CD8-positive, alpha-beta memory T cell (primary cell): ENCODE measurements at places on chromosomes 13 and 19. TPM values are rescaled to one million over a fixed set of nuclear protein-coding genes. Genes with fewer than 3 reads are reported as not detected.
A peak's percentile ranks its signal among the peaks of the same experiment; 100 is the strongest.

- H3K4me1 ChIP-seq: peaks cover 16% of the 10 kb centered on the region
- no peak overlapping the region for H3K27ac ChIP-seq
- no peak for DNase-seq
- H3K27me3 ChIP-seq: peaks cover 1% of the 10 kb centered on the region
- H3K4me3 ChIP-seq: no peak overlapping the region
Measured at GRCh38 chr13:113856716-113857065, 7.2 kb downstream of the GAS6 start.

DNA sequence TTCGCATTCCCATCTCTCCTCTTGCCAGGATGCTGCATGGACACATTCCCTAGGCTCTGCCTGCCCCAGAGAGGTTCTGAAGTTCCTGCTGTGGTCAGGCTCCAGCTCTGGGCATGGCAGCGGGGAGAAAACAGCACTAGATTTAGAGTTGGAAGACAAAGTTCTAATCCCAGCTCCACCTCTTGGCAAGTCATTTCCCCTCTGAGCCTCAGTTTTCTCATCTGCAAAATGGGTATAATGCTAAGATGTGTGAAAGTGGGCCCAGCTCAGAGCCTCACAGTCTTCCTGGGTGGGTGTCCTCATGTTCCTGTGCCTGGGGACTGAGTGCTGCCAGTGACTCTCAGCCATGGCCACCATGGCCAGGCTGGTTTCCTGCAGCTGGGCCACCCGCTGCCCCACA, 9.6 kb downstream of the PEPD start:
- no peak for DNase-seq
- H3K27ac ChIP-seq: no peak overlapping the region
- peaks cover 6% of the 10 kb centered on the region for H3K4me1 ChIP-seq

- peak; percentile 36 for DNase-seq
- H3K27me3 ChIP-seq: peaks cover 20% of the 10 kb centered on the region
- H3K27ac ChIP-seq: no peak within 1 kb of the TSS
- H3K36me3 ChIP-seq: no peaks in the 10 kb centered on the region
- H3K4me1 ChIP-seq: peaks cover 6% of the 10 kb centered on the region
Measured at GRCh38 chr13:20160306-20161274, at the start of gene GJA3. Gene GJA3, minus strand, starts transcription at chr13:20161052. Its CDS starts 17,764 bp downstream, at chr13:20143288.

DNA sequence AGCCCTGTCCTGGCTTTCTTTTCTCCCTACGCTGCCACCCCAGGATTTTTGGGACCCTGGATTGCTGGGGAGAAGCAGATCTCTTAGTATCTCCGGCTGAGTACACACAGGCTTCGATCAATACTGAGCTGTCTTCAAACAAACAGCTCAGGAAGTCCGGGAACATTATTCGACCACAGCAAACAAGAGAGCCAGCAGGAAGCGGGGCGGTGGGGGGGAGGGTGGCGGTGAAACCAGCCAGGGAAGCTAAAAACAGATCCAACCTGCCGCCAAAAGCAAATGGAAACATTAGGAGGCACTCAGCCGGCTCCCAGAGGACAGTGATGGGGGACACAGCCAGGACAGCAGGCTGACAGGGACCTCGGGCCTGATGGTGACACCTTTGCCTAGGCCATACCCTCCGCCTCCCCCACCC, 12.2 kb upstream of the BCAM start:
- no peak for DNase-seq
- H3K27me3 ChIP-seq: no peaks in the 10 kb centered on the region
- no peak overlapping the region for H3K4me3 ChIP-seq
- no peaks in the 10 kb centered on the region for H3K36me3 ChIP-seq
- H3K27ac ChIP-seq: no peak overlapping the region

DNA sequence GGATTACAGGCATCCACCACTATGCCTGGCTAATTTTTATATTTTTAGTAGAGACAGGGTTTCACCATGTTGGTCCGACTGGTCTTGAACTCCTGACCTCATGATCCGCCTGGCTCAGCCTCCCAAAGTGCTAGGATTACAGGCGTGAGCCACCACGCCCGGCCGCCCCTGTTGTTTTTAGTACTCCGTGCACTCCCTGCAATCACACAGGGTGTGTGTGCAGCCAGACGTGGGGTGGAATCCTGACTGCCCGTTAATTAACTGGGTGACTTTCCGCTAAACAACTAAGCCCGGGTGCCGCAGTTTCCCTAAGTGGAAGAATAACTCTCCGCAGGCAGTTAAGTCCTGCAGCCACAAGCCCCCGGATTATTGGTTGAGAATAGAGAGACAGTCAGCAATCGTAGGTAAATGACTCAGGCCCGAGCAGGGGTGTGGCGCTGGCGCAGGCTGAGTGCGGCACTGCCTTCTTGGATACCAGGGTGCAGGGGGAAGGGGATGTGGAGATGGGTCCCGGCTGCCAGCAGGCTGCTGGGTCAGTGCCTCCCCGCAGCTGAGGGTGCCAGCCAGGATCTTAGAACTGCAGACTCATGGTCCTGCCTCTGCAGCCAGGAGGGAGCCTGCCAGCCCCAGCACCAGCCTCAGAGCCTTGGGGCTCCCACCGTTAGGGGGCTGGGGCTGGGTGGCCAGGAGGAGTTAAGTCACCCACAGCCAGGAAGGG, 6.1 kb upstream of the FXYD3 start:
- no peaks in the 10 kb centered on the region for H3K27me3 ChIP-seq
- H3K4me1 ChIP-seq: peaks cover 3% of the 10 kb centered on the region
- H3K4me3 ChIP-seq: no peak overlapping the region
- H3K27ac ChIP-seq: no peak overlapping the region
- DNase-seq: no peak

DNA sequence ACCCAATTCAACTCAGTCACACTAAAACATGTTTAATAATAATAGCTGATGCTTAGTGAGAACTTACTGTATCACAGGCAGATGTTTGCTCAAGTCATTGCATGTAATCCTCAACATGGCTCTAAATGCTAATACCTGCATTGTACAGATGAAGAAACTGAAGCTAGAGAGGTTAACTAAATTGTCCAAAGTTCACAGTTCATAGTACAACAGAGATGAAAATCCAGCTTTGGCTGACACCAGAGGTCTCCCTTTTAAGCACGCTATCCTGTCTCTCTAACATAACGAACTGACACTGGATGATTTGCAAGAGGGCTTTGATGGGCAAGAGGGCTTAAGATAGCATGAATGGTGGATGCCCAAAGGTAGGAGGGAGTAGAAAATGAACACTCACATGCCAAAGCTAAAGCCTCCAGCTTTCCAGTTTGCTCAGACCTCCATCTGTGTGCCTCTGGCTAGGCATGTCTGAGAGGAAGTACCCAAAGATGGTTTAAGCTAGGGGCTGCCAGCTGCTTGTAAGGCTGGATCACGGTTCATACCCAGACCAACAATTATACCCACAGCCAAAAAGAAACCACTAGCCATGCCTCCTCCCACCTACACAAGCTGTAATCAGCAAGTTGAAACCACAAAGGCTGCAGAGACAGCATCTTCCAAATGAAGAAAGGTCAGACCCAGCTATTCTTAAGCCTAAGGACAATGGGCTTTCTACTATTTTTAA, 196.9 kb upstream of the UBL3 start:
- no peak overlapping the region for H3K4me3 ChIP-seq
- DNase-seq: no peak
- H3K27me3 ChIP-seq: no peaks in the 10 kb centered on the region
- peaks cover 8% of the 10 kb centered on the region for H3K4me1 ChIP-seq

GRCh38 chr13:20128459-20128931, 32.4 kb downstream of the GJA3 start:
- no peak for DNase-seq
- H3K27me3 ChIP-seq: peaks cover 15% of the 10 kb centered on the region
- H3K4me3 ChIP-seq: peak overlapping the region; percentile 63
- peaks cover 8% of the 10 kb centered on the region for H3K4me1 ChIP-seq

Gene C5AR1
- 1.8 TPM for total RNA-seq

Gene PTPRH
- total RNA-seq: not detected

DNA sequence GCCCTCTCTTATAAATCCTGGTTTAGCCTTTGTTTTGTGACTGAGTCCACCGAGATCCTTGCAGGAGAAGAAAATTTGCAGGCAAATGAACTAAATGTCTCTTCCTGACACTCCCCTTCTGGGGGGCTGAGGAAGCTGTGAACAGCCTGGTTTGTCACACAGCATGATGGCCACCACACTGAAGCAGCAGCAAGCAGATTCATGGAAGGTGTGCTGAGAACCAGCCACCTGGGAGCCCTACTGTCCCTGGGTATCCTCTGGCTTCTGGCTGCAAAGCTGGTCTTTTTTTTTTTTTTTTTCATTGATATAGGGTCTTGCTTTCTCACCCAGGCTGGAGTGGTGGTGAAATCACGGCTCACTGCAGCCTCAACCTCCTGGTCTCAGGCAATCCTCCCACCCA, 11.2 kb downstream of the MRPS12 start:
- H3K27ac ChIP-seq: no peak overlapping the region
- H3K36me3 ChIP-seq: no peaks in the 10 kb centered on the region
- DNase-seq: no peak
- H3K27me3 ChIP-seq: no peaks in the 10 kb centered on the region

DNA sequence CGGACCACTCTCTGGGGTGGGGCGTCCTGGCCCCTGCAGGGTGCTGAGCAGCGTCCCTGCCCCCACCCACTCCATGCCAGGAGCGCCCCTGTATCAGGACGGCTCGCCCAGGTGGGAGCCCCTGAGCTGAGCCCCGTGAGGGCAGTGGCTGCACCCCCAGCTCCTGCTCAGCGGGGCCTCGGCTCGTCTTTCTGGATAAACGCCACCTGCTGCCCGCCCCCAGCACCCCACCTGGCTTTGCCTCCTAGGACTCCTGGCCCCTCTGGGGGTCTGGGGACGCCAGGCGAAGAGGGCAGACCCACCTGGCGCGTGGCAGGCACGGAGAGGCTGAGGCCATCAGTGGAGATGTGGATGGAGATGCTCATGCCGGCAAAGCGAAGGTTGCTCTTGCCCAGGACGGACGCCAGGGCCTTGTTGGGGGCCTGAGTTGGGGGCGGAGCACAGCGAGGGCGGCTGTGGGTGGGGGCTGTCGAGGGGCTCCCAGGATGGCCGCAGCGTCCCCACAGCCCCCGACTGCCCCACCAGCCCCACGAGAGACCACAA, 22.3 kb downstream of the SHC2 start:
- H3K27me3 ChIP-seq: no peaks in the 10 kb centered on the region
- H3K4me3 ChIP-seq: no peak overlapping the region
- no peak for DNase-seq
- H3K36me3 ChIP-seq: no peaks in the 10 kb centered on the region
- H3K27ac ChIP-seq: no peak overlapping the region

- no peak for DNase-seq
- H3K27me3 ChIP-seq: peaks cover 6% of the 10 kb centered on the region
- H3K36me3 ChIP-seq: no peaks in the 10 kb centered on the region
Measured at GRCh38 chr13:33353210-33353609, 67.7 kb upstream of the STARD13 start.

DNA sequence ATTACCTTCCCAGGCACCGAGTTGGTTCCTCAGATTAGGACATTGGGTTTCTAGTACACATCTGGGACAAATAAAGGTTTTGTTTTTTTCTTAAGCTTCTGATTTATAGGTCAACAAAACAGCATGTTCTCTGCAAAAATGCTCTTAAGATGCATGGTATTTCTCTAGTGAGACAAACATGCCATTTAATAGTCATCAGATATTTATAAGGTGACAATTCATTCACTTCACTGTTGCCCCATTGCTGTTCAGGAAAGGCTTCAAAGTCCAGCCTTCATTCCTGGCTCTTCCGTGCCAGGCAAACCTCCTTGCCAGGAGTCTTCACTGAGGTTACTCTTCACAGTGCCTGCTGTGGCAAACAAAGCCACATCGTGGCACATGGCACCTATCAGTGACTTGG, 156.3 kb upstream of the FNDC3A start:
- H3K4me1 ChIP-seq: peaks cover 13% of the 10 kb centered on the region
- DNase-seq: no peak
- no peaks in the 10 kb centered on the region for H3K36me3 ChIP-seq
- no peak overlapping the region for H3K27ac ChIP-seq
- H3K27me3 ChIP-seq: no peaks in the 10 kb centered on the region

DNA sequence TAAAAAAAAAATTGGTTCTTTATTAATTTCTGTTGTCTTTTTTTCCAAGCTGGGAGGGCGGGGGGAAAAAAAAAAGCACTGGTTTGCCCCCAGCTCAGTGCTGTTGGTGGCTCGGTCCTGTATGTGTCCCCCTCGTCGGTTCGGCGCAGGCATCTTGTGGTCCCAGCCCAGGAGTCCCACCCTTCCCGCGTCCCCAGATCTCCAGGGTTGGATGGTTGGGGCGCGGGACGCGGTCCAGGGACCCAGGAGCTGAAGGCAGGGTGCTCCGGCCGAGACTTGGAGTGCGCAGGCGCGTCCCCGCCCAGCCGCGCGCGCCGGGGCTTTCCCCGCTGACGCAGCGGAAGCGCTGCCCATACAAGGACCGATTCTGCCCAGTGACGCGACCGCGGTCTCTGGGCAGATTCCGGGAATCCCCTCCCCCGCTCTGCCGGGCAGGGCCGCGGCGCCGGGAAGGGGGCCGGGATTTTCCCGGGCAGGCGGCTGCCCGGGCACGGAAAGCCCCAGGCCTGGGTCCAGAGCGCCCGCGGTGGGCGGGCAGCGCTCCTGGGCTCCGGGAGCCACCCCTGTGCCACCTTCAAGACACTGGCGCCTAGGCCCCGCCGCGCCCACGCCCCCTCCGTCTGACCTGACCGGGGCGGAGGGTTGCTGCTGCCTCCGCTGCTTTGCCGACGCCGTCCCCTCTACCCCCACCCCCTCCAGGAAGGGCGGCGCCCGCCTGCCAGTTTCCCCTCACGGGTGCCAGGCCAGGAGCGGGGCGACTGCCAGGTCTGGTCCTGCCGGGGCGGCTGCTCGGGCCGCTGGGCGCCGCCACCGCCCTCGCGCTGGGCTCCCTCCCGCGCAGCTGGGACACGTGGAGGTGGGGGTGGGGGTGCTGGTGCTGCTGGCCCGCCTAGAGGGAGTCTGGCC, 2.3 kb downstream of the JUNB start:
- H3K27me3 ChIP-seq: no peaks in the 10 kb centered on the region
- peak overlapping the region; percentile 99 for H3K27ac ChIP-seq
- H3K36me3 ChIP-seq: peaks cover 4% of the 10 kb centered on the region

- peak overlapping the region; percentile 98 for H3K4me3 ChIP-seq
- DNase-seq: no peak
- peaks cover 52% of the 10 kb centered on the region for H3K4me1 ChIP-seq
- no peaks in the 10 kb centered on the region for H3K27me3 ChIP-seq
- peaks cover 22% of the 10 kb centered on the region for H3K36me3 ChIP-seq
- no peak overlapping the region for H3K27ac ChIP-seq
Measured at GRCh38 chr19:35739275-35740107, 2.8 kb downstream of the IGFLR1 start.

- no peak overlapping the region for H3K27ac ChIP-seq
- peak; percentile 44 for DNase-seq
- no peaks in the 10 kb centered on the region for H3K27me3 ChIP-seq
- H3K4me3 ChIP-seq: no peak overlapping the region
- no peaks in the 10 kb centered on the region for H3K36me3 ChIP-seq
Measured at GRCh38 chr13:114226088-114226487, 8.6 kb upstream of the CDC16 start.

GRCh38 chr13:32297206-32297605, 18.0 kb downstream of the ZAR1L start:
- H3K4me1 ChIP-seq: no peaks in the 10 kb centered on the region
- H3K27ac ChIP-seq: no peak overlapping the region
- no peaks in the 10 kb centered on the region for H3K27me3 ChIP-seq
- DNase-seq: no peak
- H3K4me3 ChIP-seq: no peak overlapping the region

GRCh38 chr13:95756072-95756471, 79.1 kb downstream of the DNAJC3 start:
- H3K27me3 ChIP-seq: no peaks in the 10 kb centered on the region
- H3K36me3 ChIP-seq: peaks cover under 1% of the 10 kb centered on the region
- no peak for DNase-seq
- peak overlapping the region; percentile 44 for H3K27ac ChIP-seq

Gene DAZAP1
- 253 TPM for total RNA-seq
